ENCODE measurements at places on chromosomes 4 and X.

- no peak for DNase-seq
These were observed 161.1 kb downstream of the PHF8 start for GRCh38 chrX:53883196-53883595.

DNA sequence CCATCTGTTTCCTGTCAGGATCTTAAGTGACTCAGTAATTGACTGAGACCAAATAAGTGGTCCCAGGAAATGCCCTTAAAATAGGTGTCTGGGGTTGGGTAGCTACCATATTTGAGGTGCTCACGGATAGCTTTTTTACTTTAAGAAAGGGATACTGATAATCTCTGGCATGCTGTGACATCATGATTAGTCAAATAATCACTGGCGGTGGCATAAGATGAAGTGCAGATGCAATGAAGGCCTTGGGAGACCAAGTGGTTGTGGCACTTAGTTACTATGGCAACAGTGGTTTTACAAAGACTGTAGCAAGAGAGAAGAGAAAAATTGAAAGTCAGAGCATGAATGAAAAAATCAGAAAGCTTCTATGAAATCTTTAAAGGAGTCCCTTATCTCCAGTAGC, 114.5 kb upstream of the SLIT2 start:
- DNase-seq: peak; percentile 72

GRCh38 chrX:72081605-72082320, 50.0 kb downstream of the RTL5 start:
- no peak for DNase-seq

- DNase-seq: peak; percentile 79
These were observed at the start of gene ARMCX4 for GRCh38 chrX:101485212-101485949. Gene ARMCX4, plus strand, starts transcription at chrX:101485456. Its CDS starts 3,134 bp downstream, at chrX:101488590.

- DNase-seq: peak; percentile 97
These were observed 161.7 kb downstream of the BTC start for GRCh38 chr4:74632634-74633033.

DNA sequence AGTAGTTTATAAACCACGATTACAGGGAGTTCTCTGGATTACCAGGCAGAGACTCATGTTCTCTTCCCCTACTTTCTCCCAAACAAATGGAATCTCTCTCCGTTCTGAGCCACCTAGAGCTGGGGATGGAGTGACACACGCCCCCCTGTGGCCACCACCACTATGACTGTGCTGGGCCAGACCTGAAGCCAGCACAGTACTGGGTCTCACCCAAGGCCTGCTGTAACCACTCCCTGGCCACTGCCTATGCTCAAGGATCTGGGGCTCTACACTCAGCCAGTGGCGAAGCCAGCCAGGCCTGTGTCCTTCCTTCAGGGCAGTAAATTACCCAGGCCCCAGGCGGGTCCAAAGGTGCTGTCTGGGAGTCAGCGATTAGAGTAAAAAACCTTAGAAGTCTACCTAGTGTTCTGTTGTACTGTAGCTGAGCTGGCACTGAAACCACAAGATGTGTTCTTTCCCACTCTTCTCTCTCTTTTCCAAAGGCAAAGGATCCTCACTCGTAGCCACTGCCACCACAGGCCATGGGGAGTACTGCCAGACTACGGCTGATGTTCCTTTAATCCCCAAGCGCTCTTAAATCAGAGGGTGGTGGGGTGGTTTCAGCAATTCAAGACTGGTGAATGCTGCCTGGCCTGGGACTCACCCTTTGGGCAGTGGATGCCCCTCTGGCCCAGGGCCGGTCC, 412.2 kb upstream of the ARX start:
- DNase-seq: no peak

GRCh38 chrX:136147315-136147901, at the start of gene FHL1:
Gene FHL1, plus strand, starts transcription at chrX:136147533.
- DNase-seq: no peak

DNA sequence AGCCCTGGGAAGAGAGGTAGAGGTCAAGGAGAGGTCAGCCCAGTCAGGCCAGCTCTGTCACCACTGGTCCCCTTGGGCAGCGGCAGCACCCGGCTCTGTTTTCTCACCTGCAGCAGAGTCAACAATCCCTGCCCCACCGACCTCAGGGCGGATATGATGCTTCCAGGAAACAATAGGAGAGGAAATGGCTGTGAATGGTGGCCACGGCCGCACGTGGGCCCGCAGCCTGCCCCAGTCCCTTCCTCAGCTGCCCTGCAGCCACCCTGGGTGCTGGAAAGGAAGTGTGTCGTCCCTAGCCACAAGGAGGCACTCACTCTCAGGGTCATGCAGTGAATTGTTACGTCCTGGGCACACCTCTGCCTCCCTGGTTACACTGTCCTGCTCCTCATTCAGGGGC, 92.5 kb upstream of the ENPP6 start:
- DNase-seq: peak; percentile 21

DNA sequence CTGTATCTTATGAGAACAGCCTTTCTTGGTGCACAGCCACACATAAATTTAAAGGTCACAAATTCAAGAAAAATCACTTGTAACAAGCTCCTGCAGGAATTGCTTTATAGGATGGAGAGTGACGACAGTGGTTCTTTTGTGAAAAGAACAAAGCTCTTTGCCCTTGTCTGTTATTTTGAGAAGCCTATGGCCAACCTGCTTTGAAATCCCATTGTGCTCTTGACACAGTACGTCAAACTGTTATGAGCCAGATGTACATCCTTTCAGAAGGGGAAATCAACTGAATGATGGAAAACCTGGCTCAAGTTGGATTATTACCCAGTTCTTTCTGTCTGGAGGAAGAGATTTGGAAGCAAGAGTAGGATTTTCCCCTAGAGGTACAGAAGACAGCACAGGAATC, 1454.2 kb downstream of the ARAP2 start:
- no peak for DNase-seq

DNA sequence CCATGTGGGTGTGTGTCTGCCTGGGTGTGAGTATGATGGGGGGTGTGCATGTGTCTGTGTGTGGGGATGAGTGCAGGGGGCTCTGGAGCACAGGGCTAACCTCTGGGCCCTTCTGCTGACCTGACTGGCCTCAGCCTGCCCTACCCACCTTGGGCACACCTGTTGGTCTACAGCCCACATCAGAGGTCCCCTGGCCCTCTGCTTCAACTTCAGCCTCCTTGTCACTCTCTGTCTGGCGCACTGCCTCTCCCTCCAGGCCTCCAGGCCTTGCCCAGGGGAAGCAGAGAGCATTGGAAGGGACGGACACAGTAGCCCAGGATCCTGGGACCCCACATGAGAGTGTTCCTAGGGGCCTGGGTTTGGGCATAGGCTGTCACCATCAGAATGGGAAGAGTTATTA, 115.4 kb downstream of the EFNB1 start:
- DNase-seq: no peak

- DNase-seq: peak; percentile 72
These were observed 31.7 kb downstream of the RBBP7 start for GRCh38 chrX:16838202-16839066.

Data from foreskin fibroblast (primary cell).